ENCODE measurements at places on chromosomes 16 and 17.

GRCh38 chr17:36094232-36094631 lies 4.3 kb upstream of the CCL3 start:
- no peak for DNase-seq

- DNase-seq = peak; percentile 50
These were observed 10.5 kb downstream of the DBNDD1 start for GRCh38 chr16:90008708-90009145.

DNA sequence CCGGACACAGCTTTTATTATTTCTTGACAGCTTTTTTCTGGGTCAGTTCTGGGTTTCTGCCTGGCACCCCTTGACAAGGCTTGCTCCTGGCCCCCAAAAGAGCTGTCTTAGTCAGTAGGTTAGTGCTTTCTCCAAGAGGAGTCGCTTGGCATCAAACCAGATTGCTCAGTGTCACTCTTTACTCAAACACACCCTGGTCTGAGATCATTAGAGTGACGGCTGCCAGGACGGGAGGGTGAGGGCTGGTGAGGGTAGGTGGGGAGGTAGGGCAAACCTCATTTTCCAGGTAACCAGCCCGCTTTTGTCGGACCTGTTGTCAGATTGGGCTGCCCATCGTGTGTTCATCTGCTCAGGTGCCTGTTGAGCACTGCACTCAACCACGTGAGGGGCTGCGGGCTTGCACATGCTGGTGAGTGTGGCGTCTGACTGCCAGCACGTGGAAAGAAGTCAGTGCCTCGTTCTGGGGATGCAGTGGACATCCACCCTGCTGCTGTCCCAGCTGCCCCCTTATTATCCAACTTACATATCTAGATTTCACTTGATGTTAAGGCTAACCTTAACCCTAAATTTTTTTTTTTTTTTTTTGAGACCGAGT lies 12.4 kb downstream of the TMEM94 start:
- no peak for DNase-seq

GRCh38 chr17:39667945-39668924 lies at the start of gene PNMT:
Gene PNMT (plus strand): TSS chr17:39668453. CDS start chr17:39668476, 23 bp downstream.
- DNase-seq = peak; percentile 66

- no peak for DNase-seq
These were observed 7.4 kb upstream of the CACNA1H start for GRCh38 chr16:1145383-1146100.

- no peak for DNase-seq
These were observed 6.4 kb downstream of the PHKB start for GRCh38 chr16:47467501-47467900.

DNA sequence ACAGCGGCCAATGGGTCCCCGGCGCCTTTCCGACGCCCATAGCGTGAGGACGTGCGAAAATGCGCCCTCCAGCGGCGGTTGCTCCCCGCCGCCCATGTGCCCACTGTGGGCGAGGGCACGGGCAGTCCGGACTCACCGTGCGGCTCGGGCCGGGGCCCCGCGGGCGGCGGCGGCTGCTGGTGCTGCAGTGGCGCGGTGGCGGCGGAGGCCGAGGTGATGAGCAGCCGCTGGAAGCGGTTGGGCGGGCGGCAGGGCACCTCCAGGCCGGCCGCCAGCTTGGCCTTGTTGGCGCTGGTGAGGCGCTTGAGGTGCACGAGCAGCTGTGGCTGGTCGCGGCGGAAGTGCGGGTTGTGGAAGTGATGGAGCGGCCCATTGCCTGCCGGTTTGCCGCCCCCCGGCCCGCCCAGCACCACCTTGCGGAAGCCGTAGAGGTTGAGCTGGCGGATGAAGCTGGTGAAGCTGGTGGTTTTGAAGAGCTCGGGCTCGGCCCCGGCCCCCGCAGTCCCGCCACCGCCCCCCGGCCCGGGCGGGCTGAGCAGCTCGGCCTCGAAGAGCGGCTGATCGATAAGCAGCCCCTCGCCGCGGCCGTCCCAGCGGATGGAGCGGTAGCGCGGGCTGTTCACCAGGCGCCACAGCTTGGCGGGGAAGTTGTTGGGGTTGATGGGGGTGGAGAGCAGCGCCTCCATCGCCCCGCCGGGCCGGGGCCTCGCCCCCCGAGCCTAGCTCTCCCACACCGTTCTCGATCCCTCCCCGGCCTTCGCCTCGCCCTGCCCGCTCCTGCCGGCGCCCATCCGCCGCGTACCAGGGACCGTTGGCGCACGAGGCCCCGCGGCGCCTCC lies at the start of gene HSF5:
HSF5 (minus strand) TSS at position 820 of the 839 bp plus-strand sequence; CDS start at position 686, 134 bp downstream.
- peak; percentile 62 for DNase-seq

DNA sequence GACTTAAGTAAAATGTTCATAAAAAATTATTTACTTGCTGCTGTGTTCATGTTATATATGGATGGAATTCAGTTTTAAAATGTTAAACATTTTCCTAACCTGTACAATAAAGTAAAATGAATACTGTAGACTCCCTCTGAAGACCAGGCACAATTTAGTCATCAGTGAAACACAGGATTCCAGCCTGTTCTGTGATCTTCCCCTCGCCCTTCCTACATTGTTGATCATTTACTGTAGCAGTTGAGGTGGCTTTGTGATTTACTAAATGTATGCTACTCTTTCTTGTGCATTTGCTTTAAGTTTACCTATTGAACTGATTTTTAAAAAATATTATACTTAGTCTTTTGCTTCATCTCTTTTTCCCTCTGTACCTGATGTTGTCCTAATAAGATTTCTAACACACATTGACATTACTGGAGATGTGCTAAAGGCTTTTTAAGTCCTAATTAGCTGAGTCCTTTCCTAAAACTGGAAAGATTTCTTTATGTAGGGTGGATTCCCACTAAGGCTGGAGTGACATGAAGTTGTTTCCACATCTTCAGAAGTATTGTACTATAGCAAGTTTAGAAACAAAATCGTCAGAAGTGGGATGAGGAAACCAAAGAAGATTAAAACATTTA lies 38.1 kb downstream of the PHKB start:
- no peak for DNase-seq

DNA sequence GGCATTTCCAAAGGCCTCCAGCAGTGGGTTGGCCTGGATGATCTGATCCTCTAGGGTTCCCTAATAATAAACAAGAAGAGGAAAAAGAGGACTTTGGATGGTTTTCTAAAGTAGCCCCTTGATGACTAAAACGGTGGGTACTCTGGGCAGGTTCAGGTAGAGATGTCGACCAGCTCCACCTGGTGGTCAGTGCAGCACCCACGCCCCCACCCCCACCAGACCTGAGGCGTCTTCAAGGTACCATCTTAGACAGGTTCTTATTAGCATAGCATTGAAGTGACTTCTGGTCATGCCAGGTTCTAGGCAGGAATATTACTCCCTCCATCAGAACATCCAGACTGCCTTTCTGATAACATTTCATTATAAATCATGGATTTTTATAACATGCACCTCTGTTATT lies 15.0 kb downstream of the MYH13 start:
- DNase-seq = no peak

GRCh38 chr16:7137560-7138330 lies 194.9 kb upstream of the RBFOX1 start:
- DNase-seq = no peak

GRCh38 chr16:10644092-10644491 lies 50.6 kb downstream of the TEKT5 start:
- DNase-seq = no peak

DNA sequence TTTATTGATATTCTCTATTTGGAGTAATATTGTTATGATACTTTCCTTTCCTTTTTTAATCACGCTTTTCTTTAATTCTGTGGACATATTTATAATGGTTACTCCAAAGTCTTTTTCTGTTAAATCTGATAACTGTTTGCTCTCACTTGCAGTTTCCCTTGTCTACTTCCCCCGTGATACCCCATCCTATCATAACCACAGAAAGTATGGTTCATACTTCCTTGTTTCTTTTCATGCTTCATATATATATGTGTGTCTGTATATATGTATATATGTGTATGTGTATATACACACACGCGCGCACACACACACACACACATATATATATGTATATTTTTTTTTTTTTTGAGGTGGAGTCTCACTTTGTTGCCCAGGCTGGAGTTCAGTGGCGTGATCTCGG lies 23.5 kb downstream of the SPECC1 start:
- no peak for DNase-seq

DNA sequence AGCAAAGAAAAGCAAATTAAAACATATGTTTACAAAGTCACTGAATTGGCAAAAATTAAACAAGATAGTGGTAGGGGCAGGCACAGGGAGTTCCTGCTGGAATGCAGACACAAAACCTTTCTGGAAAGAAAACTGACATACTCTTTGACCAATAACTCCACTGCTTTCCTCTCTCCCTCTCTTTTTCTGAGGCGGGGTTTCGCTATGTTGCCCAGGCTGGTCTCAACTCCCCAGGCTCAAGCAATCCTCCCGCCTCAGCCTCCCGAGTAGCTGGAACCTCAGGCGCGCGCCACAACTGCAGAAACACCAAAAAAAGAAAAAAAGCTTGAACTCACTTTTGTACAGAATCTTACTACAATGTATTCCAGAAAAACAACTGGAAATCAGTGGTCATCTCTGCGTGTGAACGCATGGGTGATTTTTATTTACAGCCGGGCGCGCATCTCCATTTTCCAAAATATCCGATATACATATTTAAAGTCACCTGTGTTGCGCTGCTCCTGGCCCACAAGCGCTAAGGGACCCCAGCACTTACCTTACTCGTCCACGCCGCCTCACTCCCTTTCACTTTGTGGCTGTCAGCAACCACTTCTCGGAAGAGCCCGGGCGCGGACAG lies 480 bp downstream of the TXNL4B start:
- no peak for DNase-seq

DNA sequence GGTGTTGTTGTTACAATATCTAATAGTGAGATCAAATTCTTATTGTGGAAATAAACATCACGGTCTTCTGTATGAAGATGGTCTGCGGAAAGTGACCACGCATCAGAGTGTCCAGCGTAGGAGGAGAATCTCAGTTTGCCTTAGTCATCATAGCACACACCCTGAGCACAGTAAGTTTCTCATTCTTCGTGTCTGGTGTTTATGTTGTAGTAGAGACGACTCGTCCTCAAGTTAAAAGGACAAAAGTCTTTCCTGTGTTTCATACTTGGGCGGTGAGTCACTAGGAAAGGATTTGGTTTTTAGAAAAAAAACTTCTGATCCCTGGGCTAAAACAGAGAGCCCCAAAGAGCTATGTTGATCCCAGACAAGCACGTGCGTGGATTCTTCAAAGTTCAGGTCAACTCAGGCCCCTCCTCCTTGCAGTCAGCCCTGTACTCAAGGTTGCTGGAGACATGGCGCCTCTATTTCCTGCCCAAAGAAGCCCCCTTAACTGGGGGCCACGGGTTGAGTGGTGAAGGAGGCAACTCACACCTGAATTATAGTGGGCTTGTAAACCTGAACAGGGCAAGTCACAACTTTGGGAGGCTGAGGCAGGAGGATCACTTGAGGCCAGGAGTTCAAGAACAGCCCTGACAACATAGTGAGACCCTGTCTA lies 170.4 kb downstream of the ZFHX3 start:
- DNase-seq = no peak

DNA sequence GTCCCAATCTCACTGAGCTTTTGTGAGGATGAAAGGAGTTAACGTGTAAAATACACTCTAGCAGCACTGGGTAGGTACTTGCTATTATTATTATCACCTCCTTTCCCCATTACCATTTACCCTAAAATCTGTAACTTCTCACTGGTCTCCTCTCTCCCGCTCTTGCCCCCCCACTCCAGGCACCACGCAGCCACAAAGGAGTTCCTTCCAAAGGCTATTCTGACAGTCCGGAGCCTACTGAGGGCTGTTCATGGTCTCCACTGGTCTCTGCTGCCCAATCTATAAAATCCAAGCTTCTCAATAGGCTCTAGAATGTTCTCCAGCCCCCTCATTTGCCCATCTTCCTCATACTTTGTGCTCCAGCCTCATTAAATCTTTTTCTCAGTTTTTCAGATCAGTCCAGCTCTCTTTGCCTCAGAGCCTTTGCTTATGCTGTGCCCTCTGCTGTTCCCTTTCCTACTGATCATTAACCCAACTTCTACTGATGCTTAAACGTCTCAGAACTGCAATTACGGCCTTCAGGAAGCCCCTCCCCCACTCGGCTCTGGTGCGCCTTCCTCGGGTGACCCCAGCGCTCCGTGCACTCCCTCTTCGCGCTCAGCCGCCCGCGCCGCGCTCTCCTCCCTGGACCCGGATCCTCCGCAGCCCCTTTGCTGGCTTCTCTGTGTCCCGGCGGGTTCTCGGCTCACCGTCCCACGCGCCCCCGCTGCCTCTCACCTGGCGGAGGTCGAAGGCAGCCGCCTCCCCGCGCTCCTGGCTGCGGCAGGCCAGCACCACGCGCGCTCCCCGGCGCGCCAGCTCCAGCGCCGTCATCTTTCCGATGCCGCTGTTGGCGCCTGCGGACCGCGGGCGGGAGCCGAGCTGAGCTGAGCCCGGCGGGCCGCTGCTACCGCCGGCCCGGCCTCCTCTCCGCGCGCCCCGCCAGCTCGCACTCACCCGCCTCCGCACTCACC lies 737 bp downstream of the DHRS13 start:
- peak; percentile 32 for DNase-seq

DNA sequence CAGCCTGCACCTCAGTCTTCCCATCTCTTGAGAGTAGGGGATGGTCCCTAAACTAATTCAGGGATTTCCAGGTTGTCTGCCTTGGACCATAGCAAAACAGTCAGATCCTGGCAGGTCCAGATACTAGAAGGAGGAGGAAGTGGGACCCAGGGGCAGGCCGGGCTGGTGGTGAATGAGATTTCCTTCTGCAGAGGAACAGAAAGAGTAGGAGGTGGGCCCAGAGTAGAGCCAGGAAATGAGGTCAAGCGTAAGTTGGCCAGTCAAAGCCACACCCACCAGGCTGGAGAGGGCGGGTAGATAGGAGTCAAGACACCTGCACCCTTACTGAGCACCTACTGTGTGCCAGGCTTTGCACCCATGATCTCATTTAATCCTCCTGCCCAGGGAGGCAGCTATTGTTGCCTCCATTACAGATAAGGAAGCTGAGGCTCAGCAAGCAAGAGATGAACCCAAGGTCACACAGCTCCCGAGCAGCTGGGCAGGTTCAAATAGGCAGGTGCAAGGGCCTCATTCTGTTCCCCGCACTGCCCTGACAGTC lies 2.6 kb downstream of the CDH5 start:
- no peak for DNase-seq

- no peak for DNase-seq
These were observed 22.4 kb downstream of the CDRT15 start for GRCh38 chr17:14214271-14214670.

- no peak for DNase-seq
These were observed 2.0 kb downstream of the ROGDI start for GRCh38 chr16:4800290-4801041.

DNA sequence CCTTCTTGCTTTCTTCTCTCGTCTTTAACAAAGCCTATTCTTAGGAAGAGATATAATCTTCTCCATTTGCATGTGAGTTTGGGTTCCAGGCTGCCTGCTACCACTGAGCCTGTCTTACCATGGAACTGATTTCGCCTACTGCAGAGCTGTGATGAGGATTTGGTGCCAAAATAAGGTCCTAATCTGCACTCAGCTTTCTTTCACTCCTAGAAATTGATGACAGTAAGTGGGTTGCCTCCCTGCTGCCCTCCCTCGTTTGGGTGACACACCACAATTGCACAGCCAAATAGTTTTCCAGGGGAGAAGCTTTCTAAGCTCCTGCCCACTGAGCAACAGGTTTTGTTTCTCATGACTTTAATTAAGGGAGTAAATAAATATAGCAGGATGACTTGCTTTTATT lies 25.1 kb upstream of the ASIC2 start:
- DNase-seq = no peak

Measured in activated T-cell treated with anti-CD3 and anti-CD28 coated beads for 1 hour (primary cell).